ENCODE measurements at places on chromosomes 3 and 15. TPM values are rescaled to one million over a fixed set of nuclear protein-coding genes. Genes with fewer than 3 reads are reported as not detected.

The FNDC3B gene
- total RNA-seq = 13.8 TPM

The ACKR2 gene
- total RNA-seq = 0.15 TPM

The PAQR5 gene
- total RNA-seq = not detected

The RTP3 gene
- total RNA-seq = not detected

The ZIC4 gene
- not detected for total RNA-seq

The PLA2G4B gene
- total RNA-seq = 15.9 TPM

The ASB14 gene
- total RNA-seq = not detected

The CCDC33 gene
- total RNA-seq = not detected

The KBTBD13 gene
- total RNA-seq = not detected

The SOX2 gene
- not detected for total RNA-seq

The CP gene
- total RNA-seq = not detected

The PRKAR2A gene
- 32.6 TPM for total RNA-seq

The DUOX1 gene
- not detected for total RNA-seq

The ACTC1 gene
- total RNA-seq = not detected

The IRAK2 gene
- 3.0 TPM for total RNA-seq

The BDH1 gene
- 115 TPM for total RNA-seq

The GPR62 gene
- not detected for total RNA-seq

The TJP1 gene
- 0.02 TPM for total RNA-seq

The POLG gene
- 104 TPM for total RNA-seq

The IL17RD gene
- total RNA-seq = not detected

The SYNPR gene
- not detected for total RNA-seq

The SCG5 gene
- total RNA-seq = 2.5 TPM

The LMOD3 gene
- not detected for total RNA-seq

The GOLGA8M gene
- total RNA-seq = 1.1 TPM

The SLC12A1 gene
- total RNA-seq = not detected

The USP8 gene
- total RNA-seq = 49.4 TPM

The FETUB gene
- not detected for total RNA-seq

The CCR9 gene
- total RNA-seq = not detected

The LXN gene
- total RNA-seq = 9.2 TPM

The GHSR gene
- total RNA-seq = not detected

The TMEM44 gene
- total RNA-seq = 3.1 TPM
